ENCODE measurements at places on chromosomes 3 and 15.

- DNase-seq, result peak; percentile 88
These were observed 185.6 kb downstream of the FAM43A start for GRCh38 chr3:194871143-194871863.

DNA sequence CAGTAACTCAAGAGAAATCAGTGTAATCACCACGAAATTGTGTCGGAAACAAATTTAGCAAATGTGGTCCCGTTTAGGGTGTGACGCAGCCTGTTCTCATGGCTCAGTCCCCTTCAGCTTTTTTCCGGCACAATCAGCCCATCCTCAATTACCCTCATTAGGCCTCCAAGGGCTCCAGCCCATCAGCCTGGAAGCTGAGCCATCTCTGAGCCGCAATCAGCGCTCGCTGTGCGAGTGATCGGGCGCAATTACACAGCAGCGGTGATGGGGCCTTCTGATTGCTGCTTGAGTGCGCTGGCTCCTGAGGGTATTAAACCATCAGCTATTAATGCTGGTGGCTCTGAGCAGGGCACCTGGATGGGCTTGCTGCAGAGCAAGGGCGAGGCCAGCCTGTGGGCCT is 55.6 kb downstream of the PLXNA1 start:
- DNase-seq, result no peak

DNA sequence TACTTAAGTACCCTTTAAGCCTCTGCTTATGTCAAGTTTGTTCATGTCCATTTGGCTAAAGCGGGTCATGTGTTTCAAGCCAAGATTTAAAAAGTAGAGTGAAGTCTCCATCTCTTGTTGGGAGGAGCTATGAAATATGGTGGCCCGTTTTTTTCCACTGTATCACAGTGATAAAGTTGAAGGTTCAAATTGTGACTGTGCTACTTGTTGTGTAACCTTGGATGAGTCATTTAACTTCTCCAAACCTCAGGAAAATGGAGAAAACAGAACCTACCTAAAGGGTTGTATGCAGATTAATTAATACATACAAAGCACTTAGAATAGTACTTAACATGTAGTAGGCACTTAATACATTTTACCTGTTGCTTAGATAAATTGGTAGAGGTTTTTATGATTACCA is 43.4 kb downstream of the SNAPC5 start:
- DNase-seq, result peak; percentile 17

GRCh38 chr3:46012246-46012645 is 15.0 kb downstream of the XCR1 start:
- DNase-seq, result no peak

DNA sequence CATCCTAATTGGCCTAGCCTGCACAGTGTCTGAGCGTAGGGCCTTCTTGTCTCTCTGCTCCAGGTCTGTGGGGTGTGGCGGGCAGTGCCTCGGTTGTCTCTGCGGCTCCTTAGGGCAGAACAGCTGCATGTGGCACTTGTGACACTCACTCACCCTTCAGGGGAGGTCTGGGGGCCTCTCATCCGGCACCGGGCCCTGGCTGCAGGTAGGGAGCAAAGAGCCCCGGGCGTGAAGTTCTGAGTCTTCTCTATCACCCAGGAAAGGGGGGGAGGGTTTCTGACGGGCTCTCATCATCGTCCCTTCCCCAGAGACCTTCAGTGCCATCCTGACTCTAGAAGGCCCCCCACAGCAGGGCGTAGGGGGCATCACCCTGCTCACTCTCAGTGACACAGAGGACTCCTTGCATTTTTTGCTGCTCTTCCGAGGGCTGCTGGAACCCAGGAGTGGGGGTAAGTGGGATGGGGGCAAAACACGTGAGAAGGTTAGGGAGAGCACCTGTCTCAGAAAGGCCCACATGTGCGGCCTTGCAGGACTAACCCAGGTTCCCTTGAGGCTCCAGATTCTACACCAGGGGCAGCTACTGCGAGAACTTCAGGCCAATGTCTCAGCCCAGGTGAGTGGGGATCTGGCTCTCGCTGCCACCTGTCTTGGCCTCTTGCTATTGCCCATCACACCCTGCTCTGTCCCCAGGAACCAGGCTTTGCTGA is 2.6 kb downstream of the CHRD start:
- DNase-seq, result no peak

GRCh38 chr15:40650479-40650878 is 44.5 kb upstream of the RAD51 start:
- no peak for DNase-seq

DNA sequence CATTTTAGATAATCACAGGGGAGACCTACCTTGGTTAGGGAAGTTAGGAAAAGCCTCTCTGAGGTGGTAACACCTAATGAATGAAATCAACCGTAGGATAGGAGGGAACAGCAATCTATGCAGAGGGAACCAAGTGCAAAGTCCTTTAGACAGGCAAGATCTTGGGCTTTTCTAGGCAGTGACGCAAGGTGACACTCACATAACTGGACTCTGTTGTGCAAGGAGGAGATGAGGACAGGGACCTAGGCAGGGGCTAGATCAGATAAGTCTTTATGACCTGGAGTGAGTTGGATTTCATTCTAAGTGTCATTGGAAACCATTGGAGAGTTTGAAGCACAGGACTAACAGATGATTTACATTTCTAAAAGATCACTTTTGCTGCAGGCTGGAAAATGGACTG is 4.6 kb upstream of the LMOD3 start:
- DNase-seq, result no peak

DNA sequence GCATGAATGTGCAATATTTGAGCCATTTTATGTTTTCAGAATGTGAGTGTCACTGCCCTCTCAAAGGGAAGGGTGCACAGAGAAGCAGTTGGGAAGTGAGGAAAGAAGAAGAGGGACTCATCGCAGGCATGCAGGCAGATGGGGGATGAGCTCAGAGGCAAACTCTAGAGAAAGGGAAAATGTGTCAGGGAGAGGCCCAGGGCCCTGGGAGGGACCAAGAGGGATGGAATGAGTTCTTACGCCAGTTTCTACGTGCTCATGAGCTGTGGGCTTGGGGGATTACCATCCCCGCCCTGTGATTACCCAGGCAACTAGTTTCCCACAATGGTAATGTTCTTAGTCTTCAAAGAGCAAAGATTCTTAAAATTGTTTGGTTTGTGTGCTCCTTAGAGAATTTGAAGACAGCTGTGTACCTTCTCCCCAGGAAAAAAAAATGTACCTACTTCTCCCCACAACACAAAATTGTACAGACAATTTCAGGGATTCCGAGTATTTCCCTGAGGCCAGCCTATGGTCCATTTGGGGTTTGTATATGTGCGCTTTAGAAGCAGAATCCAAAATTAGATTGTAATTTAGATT is 17.8 kb downstream of the GCSAM start:
- DNase-seq, result no peak

GRCh38 chr15:25706176-25706955 is 156.8 kb downstream of the ATP10A start:
- no peak for DNase-seq

DNA sequence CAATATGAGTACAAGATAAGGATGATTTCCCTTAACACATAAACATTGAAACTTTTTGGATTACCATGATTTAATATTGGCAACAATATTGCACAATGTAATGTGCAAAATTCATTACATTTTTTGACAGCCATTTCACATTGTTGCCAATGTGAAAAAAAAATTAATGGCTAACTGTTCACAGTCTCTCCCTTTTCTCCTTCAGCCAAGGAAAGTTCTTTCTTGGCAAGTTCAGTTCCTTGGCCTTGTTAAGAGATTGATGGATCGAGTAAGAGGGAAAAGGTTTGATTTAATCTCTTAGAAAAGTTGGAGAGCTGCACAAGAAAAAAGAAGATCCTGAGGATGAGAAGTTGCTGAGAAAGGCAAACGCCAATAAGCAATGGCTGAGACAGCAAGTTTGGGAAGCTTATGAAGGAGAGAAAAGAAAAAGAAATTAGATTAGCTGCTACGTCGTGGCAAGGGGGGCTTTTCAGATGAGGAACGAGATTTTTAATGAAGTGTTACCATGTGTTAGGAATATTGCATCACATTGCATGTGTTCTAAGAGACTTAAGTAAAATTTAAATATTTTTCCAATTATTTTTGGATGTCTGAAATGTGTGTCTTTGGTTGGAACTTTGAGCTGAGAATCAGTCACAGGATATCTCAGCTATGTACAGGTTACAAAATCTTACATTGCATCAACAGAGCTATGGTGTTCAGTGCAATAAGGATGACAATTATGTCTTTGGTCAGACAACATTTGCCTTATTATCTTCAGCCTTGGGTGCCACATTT is 61.4 kb upstream of the ZNF280D start:
- DNase-seq, result no peak

DNA sequence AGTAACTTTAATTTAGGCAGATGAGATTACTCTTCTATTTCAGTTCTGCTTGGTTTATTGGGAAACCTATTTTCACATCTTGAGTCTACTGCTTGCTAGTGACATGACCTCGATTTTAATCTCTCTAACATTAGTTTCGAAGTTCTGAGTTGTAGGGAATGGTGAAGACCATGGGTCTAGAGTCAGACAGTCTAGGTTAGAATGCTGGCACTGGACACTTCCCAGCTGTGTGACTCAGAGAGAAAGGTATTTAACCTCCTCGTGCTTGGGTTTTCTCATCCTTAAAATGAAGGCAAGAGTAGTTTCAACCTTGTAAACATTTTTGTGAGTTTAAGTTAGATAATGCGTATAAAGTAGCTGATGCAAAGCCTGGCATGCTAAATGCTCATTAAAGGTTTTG is 422.1 kb downstream of the GRM7 start:
- DNase-seq, result no peak

DNA sequence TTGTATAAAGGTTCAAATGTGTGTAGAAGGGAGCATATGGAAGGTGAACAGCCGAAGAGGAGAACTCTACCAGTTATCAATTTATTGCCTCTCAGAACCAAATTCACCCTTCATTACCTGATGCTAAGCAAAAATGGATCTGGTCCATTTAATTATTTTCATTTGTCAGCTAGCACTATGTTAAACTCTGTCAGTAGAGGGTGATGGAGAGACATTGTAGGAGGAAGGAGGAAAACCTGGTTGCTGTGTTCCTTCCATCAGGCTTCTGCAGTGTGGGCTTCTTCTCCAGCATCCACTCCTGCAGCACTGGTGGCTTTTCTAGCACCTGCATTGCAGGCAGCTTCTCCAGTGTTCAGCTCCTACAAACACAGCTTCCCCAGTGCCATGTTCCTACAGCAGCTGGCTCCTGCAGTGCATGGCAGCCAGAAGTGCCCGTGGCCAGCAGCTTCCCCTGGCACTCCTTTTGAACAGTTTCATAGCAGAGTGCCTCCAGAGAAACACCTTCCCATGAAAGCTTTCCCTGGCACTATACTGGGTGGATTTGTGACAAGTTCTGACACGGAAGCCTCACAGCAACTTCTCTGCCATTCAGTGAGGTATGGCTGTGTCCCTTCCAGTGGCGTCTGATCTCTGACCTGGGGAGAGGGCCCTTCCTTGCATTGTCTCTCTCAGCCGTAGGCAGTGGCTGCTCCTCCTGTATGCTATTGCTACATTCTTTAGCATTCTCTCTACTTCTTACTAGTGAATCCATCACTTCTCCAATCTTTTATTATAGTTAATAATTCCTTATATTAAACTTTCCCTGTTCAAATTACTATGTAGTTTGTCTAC is 14.6 kb upstream of the IL17RD start:
- DNase-seq, result no peak

DNA sequence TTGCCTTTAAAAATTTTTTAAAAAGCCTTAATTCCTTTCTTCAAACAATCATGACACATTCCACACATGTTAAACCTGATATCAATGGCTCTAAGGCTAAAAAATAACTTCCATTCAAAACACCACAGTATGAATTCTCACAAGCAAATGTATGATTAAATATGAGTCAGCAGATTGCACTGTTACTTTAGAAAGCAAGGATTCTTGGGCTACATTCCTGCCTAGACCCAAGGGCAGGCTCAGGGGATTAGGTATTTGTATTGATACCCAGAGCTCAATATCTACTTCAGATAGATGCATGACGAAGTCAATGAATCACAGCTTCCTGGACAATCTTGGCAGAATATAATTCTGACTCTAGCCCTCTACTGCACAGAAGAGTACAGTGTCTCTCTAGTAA is 65.7 kb downstream of the RARB start:
- peak; percentile 79 for DNase-seq

- peak; percentile 95 for DNase-seq
These were observed 38.2 kb downstream of the MB21D2 start for GRCh38 chr3:192879346-192880031.

GRCh38 chr3:55245351-55245750 is 241.8 kb downstream of the WNT5A start:
- DNase-seq, result no peak

DNA sequence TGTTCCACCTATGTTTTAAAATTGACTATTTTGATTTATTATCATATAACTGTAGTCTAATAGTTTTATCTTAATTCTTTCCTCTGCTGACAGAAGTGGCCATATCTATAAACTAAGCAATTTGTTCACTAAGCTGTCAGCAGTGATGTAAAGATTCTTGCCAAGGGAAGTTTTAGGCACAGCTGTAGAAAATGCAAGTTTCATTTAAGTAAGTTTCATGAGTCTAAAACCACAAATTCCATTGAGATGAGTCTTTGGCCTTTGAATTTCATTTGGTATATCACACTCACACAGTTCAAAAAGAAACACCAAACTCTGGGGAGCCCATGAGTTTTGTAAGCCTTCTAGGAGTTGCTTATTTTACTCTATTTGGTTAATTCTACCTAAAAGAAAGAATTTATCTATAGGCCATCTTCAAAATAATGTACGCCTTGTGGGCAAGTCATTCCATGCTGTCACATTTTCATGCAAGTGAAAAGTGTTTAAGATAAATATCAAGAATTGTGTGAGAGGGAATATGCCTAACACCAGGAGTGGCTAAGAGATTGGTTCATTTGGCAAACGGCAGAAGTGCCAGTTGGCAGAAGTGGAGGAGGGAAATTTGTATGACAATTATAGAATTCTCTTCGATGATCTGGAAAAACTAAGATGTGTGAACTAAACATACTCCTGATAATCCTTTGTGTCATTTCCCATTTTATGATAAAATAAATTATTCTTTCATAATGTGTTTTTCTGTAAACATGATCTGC is 292.9 kb downstream of the ZIC4 start:
- DNase-seq, result peak; percentile 77

DNA sequence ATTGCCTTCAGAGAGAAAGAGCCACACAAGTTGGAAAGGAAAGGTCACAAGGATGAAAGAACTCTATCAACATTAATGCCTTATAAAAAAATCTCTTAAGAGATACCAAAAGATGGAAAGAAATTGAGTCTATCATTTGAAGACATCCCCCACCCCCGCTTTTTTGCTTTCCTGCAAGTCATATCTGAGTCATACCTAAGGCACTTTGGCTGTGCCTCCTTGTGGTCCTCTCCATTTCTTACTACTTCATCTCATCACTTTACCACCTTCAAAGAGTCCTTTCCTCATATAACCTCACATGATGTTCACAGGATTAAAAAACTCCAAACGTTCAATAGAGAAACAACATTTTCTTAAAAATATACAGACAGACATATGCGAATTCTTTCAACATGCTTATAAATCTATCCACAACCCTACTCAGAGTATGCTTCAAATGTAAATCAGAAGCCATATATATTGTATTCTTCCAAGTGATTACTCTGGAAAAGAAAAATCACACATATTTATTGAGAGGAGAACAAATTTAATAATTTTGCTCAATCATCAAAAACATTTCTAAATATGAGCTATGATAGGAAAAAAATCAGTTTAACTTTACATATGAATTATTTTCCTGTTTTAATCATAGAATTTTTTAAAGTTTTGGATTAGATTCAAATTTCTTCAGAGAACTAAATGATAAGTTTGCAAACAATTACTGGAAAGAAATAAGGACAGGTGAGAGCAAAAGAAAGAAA is 1003.9 kb upstream of the CFAP20DC start:
- DNase-seq, result peak; percentile 5
